ENCODE measurements at places on chromosomes 11 and 22. TPM values are rescaled to one million over a fixed set of nuclear protein-coding genes. Genes with fewer than 3 reads are reported as not detected.

DNA sequence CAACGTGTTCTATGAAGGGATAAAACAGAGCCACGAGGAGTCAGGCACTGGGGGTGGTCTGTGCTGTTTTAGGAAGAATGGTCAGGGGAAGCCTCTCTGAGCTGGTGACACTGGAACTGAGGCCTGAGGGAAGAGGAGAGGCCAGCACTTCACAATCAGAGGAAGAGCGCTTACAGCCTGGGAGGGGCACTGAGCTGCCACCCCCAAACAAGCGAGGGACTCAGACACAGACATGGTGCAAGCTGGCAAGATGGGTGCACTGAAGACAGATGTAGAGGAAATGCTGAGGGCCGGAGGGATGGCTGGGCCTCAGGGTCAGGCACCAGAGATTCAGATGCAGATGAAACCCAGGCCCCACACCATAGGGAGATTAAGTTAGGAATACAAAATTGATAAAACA is 40.0 kb upstream of the TP53I11 start:
- DNase-seq: no peak

- DNase-seq: peak; percentile 73
Observed at GRCh38 chr11:58900479-58901420, 38.5 kb upstream of the GLYATL1 start.

DNA sequence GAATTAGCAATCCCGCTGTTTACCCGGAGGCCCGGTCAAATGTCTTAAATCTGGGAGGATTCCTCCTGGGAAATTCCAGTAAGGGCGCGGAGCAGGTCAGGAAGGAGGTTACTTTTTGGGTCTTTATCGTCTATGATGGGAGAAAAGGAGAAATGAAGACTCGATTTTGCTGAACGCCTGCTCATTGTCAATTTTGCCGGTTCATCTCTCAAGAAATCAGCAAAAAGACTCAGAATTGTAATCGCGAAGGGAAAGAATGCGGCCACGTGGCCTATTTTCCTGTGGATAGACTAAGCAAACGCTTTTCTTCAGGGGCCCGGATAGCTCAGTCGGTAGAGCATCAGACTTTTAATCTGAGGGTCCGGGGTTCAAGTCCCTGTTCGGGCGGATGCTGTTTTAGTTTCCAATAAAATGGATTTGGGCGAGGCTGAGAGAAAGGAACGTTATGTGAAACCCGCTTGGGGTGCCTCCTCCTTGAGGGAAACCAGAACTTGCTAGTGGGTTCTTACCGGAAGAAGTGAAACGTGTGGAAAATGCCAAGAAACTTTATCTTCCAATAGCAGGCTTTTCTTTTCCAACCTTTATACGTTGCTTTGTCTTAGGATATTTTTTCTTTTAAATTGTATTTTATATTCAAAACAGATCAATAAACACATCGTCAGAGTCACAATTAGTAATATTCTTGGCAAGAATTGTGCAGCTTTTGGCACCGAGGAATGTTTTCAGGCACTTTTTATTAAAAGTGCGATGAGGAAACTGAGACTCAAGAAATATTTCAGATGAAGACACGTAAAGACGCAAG is 45.0 kb downstream of the OR4D9 start:
- DNase-seq: no peak

DNA sequence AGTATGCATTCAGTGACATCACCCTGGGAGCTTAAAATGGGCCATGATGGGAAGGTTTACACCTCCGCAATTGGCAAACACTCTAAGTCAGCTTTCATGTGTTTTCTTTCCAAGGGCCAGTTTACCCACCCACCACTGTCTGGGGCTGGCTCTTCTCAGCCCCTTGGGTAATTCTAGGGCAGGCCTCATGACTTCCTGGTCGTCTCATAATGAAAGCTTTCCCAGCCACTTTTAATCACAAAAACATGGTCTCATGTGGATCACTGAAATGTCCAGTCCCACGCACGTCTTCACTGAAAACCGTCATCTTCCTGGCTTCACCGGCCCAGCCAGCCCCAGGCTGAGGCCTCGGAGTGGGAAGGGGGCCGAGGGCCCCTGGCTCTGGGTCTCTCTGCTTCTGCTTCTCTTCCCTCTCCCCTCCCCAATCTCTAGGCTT is 58.5 kb upstream of the ANO1 start:
- no peak for DNase-seq

DNA sequence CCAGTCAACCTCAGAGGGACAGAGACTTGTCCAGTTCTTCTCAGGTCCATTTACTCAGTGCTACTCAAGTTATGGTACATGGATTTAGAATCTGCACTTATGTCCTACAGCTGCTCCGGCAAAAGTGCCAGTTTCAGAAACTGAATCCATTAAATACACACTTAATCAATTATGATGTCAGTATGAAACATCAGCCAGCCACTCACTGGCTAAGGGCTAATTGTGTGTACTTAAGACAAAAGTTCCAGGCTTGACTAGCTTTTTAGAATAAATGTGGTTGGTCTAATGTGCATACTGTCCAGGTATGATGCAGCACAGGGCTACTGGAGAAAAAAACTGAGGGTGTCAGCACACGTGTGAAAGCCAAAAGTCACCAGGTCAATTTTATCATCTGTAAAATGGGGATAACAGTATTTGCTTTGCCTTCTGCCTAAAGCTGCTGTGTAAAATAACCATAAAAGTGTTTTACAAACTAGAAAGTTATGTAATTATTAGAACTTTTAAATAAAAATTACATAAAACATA is 55.4 kb upstream of the CYP2D6 start:
- no peak for DNase-seq

GRCh38 chr11:109039611-109040010 is 374.7 kb downstream of the DDX10 start:
- DNase-seq: no peak

GRCh38 chr11:64660706-64661105 is 62.3 kb downstream of the NRXN2 start:
- DNase-seq: no peak

DNA sequence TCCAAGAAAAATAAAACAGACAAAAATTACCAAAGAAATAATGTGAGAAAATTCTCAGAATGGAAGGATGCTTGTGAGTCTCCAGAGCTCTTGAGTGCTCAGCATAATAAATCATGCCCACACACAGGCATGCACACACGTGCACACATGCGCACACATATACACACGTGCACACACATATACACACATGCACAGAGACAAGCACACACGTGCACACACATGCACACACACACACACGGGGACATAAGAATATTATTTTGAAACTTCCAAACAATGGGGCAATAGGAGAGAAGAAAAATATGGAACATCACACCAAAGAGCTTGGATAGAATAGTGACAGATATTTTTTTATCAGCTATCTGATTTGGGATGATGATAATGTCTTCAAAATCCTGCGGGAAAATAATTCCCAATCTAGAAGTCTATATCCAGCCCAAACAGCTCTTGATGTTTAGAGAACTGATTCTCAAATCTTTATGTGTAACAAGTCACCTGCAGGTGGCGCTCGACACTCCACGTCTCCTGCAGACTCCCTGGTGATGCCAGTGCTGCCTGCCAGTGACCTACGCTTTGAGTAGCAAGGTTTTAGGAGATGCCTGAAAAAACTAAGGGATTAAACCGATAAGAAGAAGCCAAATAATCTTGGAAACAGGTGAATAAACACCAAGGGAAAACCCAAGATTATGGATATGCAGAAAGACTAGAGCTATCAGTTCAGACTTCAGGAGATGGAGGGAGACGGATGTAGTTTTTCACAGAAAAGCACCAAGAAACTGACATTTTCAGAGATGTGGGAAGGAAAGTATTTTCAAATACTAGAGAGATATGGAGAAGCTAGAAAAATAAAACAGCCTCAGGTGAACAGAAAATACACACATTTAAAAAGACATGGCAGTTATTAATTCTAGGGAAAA is 743.6 kb downstream of the ETS1 start:
- peak; percentile 56 for DNase-seq

DNA sequence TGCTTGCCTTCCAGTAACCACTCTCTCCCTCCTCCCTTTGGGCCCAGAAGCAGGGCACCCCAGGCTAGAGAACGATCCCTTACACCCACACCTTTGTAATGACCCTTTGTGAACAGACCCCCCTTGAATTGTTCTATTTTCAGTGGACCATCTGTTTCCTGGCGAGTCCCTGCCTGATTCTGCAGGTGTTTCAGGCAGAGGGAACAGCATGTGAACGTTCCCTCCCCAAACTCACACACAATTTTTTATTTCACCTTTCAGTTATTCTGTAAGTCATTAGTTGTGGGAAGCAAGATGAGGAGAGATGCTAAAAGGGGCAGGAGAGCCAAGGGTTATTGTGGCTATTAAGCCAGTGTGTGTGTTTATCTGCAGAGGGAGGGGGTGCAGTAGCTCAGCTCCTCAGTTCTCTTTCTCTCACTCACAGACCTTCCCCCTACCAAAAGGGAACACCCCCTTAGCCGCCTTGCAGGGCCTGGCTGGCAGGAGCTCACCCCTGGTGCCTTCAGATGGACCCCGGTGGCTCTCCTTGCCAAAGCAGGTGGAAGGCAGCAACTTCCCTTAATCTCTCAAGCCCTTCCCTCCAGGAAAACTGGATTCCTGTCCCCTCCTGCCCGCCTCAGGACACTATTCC is 64.8 kb upstream of the SPON1 start:
- peak; percentile 30 for DNase-seq

DNA sequence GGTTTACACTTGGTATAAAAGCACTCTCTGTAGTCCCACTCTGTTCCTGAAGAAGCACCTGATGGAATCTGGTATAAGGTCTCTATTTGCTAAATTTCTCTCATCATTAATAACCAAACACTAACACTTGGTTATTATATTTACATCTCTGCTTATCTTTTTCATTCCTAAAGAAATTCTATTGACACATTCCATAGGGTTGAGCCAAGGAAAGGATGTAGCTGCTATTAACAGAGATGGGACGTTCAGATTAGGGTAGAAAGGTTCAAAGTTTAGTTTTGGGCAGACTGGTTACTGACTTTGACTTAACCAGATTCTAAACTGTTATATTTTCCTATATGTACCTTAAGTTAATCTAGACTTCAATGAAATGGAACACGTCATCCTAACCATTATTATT is 91.5 kb downstream of the RSF1 start:
- DNase-seq: no peak

- DNase-seq: no peak
Observed at GRCh38 chr22:36415415-36416168, 27.8 kb upstream of the MYH9 start.

DNA sequence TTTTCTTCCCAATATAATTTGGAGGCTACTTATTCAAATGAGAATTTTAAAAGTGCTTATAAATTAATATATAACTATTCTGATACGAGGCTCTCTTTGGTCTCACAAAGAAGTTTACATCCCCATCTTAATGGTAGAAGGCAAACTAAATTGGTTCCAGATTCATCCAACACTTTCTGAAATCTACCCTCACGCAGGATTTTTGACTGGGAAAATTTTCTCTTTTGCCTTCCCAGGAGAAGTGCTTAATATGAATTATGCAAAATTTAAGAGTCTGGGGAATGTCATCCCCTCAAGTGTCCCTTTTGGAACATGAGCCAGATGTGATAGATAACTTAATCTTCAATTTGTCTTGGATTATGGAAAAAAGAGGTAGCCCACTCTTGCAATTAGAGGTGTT is at the start of gene OR4C11:
OR4C11 (minus strand) TSS at position 101 of the 400 bp plus-strand sequence. CDS start 3,272 bp downstream, outside the sequence.
- no peak for DNase-seq

- DNase-seq: no peak
Observed at GRCh38 chr11:18757811-18758210, 31.8 kb upstream of the IGSF22 start.

- DNase-seq: no peak
Observed at GRCh38 chr11:45659818-45660160, 5.6 kb downstream of the CHST1 start.

DNA sequence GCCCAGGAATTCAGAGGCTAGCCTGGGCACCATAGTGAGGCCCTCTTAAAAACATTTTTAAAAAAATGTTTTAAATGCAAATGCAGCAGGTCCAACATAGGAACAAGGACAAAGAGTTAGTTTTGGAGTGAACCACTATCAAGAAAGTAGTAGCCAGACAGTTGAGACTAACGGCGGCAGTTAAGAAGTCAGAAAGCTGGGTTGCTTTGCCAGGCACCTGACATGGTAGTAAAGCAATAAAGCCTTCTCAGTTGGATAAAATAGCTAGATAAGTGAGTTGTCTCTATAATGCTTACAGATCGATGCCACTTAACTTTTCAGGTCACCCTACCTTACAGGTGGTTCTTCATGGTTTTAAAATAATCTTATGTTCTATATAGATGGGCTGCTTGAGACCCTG is 16.9 kb upstream of the DDX17 start:
- DNase-seq: no peak

- DNase-seq: no peak
Observed at GRCh38 chr11:75813622-75814039, 1.4 kb upstream of the UVRAG start.

GRCh38 chr11:64971421-64972233 is at the start of gene MAJIN:
Gene MAJIN, minus strand, starts transcription at chr11:64972108. Its CDS starts 12,703 bp downstream, at chr11:64959405.
- DNase-seq: peak; percentile 77

GRCh38 chr11:126519764-126520734 is 164.6 kb downstream of the ST3GAL4 start:
- peak; percentile 89 for DNase-seq

- DNase-seq: no peak
Observed at GRCh38 chr22:37190262-37190780, 2.3 kb upstream of the C1QTNF6 start.

GRCh38 chr11:47179655-47179991 is 2.9 kb upstream of the ARFGAP2 start:
- DNase-seq: no peak

DNA sequence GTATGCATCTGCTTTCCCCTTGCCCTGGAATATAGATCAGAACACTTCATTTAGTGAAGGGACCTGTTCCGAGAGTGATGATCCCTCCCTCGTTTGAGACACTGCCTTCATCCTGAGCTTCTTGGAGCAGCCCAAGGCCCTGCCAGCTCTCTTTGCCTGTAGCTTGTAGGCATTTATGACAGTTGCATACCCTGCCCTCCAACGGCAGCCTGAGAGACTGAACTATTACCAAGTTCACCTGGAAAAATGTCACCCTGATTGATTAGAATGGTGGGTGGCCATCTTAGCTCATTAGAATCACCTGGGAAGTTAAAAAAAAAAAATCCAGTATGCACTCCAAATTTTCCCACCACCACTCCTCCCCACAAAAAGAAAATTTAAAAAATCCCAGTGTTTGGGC is 1.5 kb downstream of the MICAL3 start:
- no peak for DNase-seq

- DNase-seq: no peak
Observed at GRCh38 chr11:22234743-22235142, 41.9 kb downstream of the ANO5 start.

- no peak for DNase-seq
Observed at GRCh38 chr11:46452918-46453517, 61.4 kb upstream of the CHRM4 start.

The C11orf87 gene
- 56.1 TPM for total RNA-seq

The GDPD5 gene
- total RNA-seq: 30.0 TPM

The SMTNL1 gene
- not detected for total RNA-seq

The RNF214 gene
- total RNA-seq: 17.3 TPM

The NEFH gene
- 20.3 TPM for total RNA-seq

The CCDC88B gene
- total RNA-seq: 7.1 TPM

The KRTAP5-4 gene
- total RNA-seq: not detected

The CARNS1 gene
- total RNA-seq: 17.1 TPM

The CDC42BPG gene
- total RNA-seq: 0.59 TPM

The PRG3 gene
- total RNA-seq: 1.1 TPM

The TENM4 gene
- 70.5 TPM for total RNA-seq

The C11orf52 gene
- total RNA-seq: not detected
